Hematopoietic multipotent progenitor cell (in vitro differentiated cells): ENCODE measurements at places on chromosomes 6 and 20.

DNA sequence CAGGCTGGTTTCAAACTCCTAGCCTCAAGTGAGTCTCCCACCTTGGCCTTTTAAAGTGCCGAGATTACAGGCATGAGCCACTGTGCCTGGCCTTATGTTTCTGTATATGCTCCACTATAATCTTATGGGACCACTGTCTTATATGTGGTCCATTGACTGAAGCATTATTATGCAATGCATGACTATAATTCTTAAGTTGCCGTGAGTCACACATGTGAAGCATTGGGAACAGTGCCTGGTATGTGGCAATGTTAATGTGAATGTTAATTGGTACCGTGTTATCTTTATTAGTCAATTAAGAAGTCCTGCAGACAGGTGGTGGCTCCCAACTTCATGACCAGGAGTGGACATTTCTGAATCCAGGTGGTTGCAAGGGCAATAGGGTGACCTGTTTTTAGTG, 14.7 kb upstream of the ASXL1 start:
- no peak for DNase-seq

- DNase-seq, result no peak
Observed at GRCh38 chr6:24704468-24704867, 14.5 kb downstream of the C6orf62 start.

DNA sequence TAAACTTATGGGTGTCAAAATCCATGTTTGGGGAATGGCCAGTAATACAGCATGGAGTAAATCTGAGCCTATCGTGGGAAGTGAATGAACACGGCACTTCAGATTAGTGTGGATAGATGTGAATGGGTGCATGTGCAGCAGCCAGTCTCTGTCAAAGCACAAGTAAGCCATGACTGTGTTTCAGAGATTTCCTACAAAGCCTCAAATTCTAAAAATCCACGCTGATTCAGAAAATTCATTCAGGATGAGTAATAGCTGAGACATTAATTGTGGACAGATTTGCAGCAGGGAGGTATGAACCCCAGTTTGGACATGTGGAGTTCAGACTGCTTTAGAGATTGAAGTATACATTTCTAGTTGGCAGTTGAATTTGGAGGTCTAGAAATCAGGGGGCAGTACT, 115.1 kb downstream of the QKI start:
- DNase-seq, result no peak

- DNase-seq, result no peak
Observed at GRCh38 chr6:148521158-148521557, 178.5 kb downstream of the SASH1 start.

- DNase-seq, result no peak
Observed at GRCh38 chr6:31531771-31532643, 3.2 kb downstream of the MCCD1 start.
